ENCODE measurements at places on chromosomes 2 and 18. TPM values are rescaled to one million over a fixed set of nuclear protein-coding genes. Genes with fewer than 3 reads are reported as not detected.

GRCh38 chr2:190190507-190191162, 128.1 kb upstream of the MSTN start:
- DNase-seq, result no peak

- DNase-seq, result peak; percentile 56
Observed at GRCh38 chr2:63789338-63790020, 52.2 kb upstream of the UGP2 start.

GRCh38 chr2:173891315-173892037, 73.7 kb downstream of the SP3 start:
- DNase-seq, result no peak

GRCh38 chr2:1795261-1796231, 51.2 kb upstream of the PXDN start:
- DNase-seq, result peak; percentile 71

GRCh38 chr2:144082327-144082726, 437.6 kb downstream of the ZEB2 start:
- no peak for DNase-seq

DNA sequence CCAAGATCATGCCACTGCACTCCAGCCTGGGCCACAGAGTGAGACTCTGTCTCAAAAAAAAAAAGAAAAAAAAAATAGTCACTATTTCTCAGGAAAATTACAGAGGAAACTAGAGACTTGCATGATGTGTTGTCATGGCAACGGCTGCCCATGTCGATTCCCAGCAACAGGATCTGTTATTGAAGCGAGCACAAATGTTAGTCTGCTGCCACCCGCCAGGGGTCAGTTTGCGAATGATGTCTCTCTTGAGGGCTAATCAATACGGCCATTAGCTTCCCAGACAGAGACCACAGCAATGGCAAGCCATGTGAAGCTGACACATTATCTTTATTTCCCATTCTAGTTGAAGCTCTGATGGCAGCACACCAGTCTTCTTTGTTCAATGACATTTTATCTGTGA, 32.4 kb upstream of the ACYP2 start:
- no peak for DNase-seq

The GNLY gene
- not detected for total RNA-seq

All from RPMI7951 (cell line).